ENCODE measurements at places on chromosomes 5 and 9.

DNA sequence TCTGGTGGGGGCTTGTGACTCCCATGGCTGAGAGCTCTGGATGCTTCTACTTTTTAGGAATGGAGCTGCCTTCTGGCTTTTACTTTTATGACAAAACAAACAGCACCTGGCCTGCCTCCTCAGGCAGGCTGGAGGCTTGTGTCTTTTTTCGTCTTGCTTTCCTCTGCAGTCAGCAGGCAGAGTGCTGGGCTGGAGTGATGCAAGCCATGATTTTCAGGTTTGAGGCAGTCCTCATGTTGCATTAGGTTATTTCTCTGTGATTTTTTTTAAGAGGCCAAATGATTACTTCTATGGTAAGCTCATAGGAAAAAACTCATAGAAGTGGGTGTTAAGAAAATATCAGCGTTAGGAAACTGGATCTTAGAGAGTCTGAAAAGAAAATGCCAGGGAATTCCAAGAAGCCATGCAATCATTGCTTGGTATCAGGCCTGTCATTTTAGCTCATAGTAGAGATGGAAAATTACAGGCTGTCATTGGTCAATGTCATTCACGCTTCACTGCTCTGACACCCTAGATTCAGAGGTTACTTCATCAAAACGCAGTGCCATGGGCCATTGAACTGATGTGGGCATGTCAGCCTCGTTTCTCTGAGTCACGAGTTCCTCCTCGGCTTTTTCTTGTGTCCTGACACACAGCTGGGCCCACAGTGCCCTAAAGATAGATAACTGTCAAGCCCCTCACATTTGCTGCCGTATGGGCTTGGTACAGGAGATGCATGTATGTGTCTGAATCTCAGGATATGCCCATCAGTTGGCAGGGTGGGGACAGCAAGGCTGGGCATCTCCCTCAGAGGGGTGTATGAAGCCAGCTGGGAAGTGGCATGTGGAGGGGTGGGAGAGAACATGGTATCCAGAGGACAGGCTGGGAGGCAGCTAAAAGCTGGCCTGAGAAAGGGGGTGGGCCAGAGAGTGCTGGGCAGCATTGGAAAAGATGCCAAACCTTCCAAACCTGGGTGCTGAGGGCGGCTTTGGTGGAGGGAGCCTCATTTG is 151.8 kb downstream of the HSPA4 start:
- no peak for DNase-seq

- no peak for DNase-seq
Observed at GRCh38 chr9:94568972-94569712, 14.3 kb downstream of the PCAT7 start.

DNA sequence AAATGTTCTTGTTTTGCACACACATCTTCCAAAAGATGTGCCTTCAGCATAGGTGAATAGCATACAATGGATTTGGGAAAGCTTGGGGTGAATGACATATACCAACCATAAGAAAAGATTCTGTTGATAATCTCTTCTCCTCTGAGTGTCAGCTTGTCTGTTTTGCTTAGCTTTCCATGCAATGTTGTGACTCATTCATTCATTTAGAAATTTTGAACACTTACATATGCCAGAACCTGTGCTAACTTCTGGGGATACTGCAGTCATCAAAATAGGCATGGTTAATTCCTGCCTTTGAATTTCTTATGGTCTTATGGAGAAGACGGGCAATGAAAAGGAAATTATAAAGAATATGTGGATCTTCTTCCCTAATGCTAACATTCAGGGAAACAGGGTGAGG is 14.1 kb downstream of the ADRB2 start:
- DNase-seq: no peak

DNA sequence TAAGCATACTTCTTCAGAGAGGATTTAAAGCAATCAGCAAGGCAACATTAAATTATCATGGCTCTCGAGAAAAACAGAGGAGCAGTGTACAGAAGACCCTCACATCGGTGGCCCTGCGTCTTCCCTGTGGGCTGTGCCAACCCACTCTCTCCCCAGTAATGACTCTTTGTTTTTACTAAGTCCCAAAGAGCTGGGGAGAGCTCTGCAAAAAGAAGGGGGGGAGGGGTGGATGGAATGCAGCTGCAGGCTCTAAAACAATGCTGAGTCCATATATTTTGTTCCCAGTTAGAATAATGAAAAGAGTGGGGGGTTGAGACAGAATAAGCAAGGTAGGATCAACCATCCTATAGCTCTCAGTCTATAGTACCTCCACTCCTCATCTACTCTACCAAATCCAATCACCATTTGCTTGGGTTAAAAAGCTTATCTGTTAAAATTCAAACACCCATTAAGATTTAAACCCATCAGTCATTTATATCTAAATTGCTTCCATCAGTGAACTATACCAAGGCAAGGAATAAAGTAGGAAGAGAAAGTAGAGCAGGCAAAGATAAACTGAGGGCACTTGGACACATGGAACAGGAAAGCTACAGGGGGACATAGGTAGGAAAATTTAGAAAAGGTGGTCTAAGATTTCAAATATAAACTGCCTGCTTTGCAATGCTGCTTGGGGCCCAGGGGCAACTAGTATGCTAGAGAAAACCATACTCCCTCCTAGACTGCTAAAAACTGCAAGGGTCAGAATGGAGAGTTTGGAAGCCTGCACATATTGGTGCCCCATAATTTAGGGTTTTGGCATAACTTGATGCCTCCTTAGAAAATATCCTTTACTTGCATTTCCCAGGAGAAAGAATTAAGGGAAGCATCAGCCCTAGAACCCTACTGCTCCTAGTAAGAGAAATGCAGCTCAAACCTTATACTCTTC is 20.6 kb downstream of the ELL2 start:
- no peak for DNase-seq

- DNase-seq: no peak
Observed at GRCh38 chr5:135371622-135372232, 27.3 kb downstream of the MACROH2A1 start.

DNA sequence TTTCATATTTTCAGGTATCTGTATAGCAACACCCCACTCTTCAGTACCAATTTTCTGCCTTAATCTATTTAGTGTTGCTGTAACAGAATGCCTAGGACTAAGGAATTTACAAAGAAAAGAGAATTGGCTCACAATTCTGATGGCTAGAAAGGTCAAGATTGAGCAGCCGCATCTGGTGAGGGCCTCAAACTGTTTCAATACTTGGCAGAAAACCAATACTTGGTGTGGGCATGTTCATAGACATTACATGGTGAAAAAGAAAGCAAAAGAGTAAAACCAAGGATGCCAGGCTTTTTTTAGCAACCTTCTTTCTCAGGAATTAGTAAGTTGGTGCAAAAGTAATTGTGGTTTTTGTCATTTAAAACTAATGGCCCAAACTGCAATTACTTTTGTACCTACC is 1041.1 kb upstream of the CDH6 start:
- DNase-seq: no peak

- no peak for DNase-seq
Observed at GRCh38 chr5:138502521-138502920, 37.2 kb downstream of the EGR1 start.

DNA sequence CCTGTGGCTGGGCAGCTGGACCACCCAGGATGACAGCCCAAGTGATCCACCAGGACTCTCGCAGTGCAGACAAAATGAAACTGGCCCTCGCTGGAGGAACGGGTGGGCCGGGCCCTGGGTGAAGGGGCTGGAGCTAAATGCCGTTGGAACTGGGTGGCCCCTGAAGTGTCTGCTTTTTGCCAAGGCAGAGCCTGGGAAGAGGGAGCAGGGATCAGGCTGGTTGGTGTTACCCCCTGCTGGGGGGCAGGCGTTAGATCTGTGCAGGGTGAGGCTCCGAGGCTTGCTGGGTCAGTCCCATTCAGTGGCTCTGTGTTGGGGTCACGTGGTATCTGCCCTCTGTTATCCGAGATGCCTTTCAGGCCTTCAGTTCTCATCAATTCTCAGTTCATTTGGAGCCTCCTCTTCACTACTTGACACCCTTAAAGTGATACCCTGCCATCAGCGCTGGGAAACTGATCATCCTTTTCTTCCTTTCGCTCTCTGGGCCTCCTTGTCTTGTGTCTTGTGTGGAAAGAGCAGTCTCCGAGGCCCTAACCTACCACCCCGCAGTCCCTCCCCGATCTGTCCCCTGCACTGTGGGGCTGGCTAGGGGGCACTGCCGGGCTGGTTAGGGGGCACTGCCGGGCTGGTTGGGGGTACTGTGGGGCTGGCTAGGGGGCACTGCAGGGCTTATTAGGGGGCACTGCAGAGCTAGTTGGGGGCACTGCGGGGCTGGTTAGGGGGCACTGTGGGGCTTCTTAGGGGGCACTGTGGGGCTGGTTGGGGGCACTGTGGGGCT is 37.3 kb downstream of the COL5A1 start:
- DNase-seq: no peak

DNA sequence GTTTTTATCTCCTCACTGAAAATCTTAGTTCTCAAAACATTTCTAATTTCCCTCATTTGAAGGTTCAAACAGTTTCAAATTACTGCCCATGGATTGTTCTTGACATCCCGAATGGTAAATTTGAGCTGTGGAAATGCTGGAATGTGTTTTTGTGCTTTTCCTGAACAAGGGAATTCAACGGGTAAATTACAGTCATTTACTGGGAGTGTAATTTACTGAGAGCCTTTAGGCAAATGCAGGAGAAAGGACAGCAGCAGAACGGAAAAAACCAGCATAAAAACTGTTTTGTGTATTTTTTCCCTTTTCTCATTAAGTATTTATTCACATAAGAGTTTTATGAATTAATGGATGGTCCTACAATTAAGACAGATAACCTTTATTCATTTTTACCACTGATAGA is 139.2 kb downstream of the PBX3 start:
- DNase-seq: no peak

DNA sequence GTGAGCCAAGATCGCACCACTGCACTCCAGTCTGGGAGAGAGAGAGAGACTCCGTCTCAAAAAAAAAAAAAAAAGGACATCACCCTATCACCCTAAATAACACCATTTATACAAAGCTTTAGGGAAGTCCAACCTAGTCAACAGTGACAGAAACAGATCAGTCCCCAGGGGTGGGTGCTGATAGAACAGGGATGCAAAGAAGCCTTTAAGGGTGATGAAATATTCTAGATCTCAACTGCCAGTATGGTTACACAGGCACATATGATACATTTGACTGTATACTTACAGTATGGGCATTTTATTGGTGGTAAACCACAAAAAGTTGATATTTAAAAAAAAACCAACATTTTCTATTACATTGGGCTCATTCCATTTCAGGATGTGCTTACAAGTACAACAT is 4.8 kb downstream of the RETREG1 start:
- no peak for DNase-seq

- no peak for DNase-seq
Observed at GRCh38 chr9:101457003-101457402, 21.4 kb upstream of the ALDOB start.

DNA sequence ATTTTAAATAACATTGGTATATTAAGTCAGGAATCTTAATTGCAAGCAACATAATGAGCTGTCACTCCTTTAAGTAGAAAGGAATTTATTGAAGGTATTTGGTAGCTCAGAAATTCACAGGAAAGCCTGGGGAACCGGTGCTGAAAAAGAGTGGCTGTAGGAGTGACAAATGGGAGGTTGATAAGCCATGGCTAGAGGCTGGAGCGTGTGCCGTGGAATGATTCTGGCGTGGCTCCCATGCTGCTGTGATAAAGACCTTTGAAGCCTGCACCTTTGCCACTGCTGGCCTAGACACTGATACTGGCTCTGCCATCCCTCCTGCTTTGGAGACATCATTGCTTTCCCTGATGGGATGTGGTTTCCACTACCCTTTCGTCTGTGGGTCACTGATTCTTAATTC is 65.7 kb upstream of the ATG10 start:
- no peak for DNase-seq

- no peak for DNase-seq
Observed at GRCh38 chr5:135444360-135444759, 2.8 kb downstream of the DCANP1 start.

- DNase-seq: no peak
Observed at GRCh38 chr5:156076912-156077311, 250.1 kb upstream of the SGCD start.

DNA sequence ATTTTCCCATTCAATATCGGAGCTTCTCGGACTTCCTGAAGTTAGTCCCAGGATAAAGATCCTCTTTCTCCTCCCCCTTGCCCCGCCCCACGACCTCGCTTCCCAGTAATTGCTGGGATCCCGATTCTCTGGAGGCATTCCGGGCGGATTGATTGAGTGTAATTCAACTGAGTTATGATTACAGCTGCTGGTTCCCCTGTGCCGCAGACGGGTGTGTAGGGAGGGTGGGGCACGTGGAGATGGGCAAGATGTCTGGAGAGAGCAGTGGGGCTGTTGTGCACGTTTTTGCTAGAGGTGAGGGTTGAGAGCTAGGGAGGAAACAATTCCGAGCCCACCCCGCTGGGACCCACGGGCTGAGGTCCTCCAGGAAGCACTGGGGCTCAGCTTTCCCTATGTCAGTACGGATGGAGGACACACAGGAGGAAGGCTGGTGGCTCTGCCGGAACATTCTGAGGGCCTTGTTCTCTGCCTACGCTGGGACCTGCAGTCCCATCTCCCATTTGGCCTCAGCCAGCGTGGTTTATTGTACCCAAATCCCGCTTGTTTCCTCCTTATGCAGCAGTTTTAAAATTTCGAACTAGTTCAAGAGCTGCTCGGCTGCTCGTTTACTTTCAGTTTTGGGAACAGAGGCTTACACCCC is 2.4 kb upstream of the DMRT2 start:
- no peak for DNase-seq
